ENCODE measurements at places on chromosomes 6 and 20. TPM values are rescaled to one million over a fixed set of nuclear protein-coding genes. Genes with fewer than 3 reads are reported as not detected.

DNA sequence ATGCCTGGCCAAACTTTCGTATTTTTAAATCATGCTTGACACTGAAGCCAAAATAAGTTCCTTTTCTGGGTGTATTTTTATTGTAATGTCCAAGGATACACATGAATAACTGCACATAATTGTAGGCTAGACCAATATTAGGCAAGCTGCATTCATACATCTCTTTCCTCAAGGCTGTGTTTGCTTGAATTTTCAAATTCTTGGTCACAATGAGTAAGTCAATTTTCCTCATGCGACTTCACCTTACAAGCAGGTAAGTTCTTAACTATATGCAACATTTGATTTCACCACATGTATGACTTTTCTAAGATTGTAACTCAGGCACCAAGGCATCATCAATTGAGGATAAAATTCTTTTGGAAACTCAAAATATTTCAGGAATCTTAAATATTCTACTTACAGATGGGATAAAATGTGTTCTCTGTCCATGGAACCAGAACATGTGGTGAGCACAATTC is 112.4 kb upstream of the ZNF217 start:
- no peak for DNase-seq

GRCh38 chr6:32852844-32853540 is 512 bp downstream of the TAP1 start:
- peak; percentile 42 for DNase-seq

DNA sequence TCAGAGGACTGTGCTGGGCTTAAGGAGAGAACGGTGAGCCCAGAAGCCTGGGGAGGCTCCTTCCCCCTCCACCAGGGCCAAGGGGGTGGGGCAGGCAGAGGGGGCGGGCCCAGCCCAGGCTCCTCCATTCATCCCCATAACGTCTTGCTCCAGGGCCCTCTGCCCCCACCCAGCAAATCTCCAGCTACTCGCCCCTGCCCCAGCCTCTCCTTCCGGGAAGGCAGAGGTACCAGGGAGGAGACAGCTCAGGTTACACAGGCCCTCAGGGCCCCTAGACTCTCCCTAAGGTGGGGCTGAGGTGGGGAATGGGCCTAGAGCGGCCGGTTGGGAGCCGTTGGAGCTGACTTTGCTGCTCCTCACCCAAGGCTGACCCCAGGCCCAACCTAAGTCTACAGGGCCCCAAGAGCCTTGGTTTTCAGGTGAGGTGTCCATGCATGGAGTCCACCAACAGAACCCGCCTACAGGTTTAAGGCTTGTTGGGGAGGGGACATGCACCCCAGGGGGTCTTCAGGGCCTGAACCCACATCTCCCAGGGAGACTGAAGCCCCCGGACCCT is 1.2 kb downstream of the LAMA5 start:
- DNase-seq, result peak; percentile 66

RCAN2 gene
- polyA plus RNA-seq, result 3.1 TPM

- DNase-seq, result no peak
Observed at GRCh38 chr6:13688692-13689196, 22.9 kb downstream of the RANBP9 start.

DEFB132 gene
- not detected for polyA plus RNA-seq

DNA sequence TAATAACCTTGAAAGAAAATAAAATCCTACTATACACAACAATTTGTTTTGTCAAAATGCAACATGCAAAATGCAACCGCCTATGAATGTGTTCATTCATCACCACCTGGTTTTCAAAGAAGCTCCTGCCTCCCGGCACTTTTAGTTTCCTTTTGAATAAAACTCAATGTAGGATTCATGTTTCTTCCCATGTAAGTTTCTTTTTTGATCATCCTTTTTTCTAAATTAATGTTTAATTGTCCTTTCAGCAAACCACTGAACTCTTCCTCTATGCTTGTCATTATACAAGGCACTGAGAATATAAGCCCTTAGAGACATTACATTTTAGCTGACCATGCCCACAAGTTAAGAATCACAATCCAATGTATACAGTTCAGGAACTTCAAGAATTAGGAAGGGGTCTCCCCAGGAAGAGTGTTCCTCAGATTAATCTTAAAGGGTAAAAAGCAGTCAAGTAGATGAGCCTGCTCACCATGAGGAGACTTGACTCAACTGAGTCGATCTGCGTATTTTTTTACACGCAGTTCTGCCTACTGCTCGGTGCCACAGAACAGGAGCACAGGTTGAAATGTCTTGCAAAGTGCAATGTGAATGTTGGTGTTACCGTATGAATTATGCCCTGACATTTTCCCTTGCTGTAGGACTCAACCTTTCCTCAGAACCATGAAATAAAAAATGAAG is 7.2 kb upstream of the THEMIS start:
- no peak for DNase-seq

PTCRA gene
- 0.67 TPM for polyA plus RNA-seq

- DNase-seq, result no peak
Observed at GRCh38 chr6:176766-177165, 115.5 kb upstream of the DUSP22 start.

TSPO2 gene
- 1.4 TPM for polyA plus RNA-seq

- DNase-seq, result no peak
Observed at GRCh38 chr20:59458645-59459044, 145.7 kb upstream of the PHACTR3 start.

GRCh38 chr20:61252601-61253263 is 671 bp downstream of the CDH4 start:
- no peak for DNase-seq

- DNase-seq, result no peak
Observed at GRCh38 chr20:57391439-57392301, 474 bp downstream of the RBM38 start.
